ENCODE measurements at places on chromosomes 7 and 10. TPM values are rescaled to one million over a fixed set of nuclear protein-coding genes. Genes with fewer than 3 reads are reported as not detected.
A peak's percentile ranks its signal among the peaks of the same experiment; 100 is the strongest.

- no peak overlapping the region for H3K27ac ChIP-seq
Observed at GRCh38 chr10:1440897-1441296, 296.4 kb downstream of the ADARB2 start.

GRCh38 chr10:132701846-132702190 is 84.1 kb downstream of the NKX6-2 start:
- H3K4me1 ChIP-seq, result no peaks in the 10 kb centered on the region
- no peak overlapping the region for H3K4me3 ChIP-seq
- H3K27ac ChIP-seq, result no peak overlapping the region
- peaks cover 64% of the 10 kb centered on the region for H3K36me3 ChIP-seq
- no peaks in the 10 kb centered on the region for H3K27me3 ChIP-seq

The R3HCC1L gene
- total RNA-seq, result 18.3 TPM

The WAPL gene
- total RNA-seq, result 38.7 TPM

GRCh38 chr10:3625959-3626751 is 158.9 kb downstream of the KLF6 start:
- H3K27ac ChIP-seq, result peak overlapping the region; percentile 92
- H3K27me3 ChIP-seq, result no peaks in the 10 kb centered on the region
- no peaks in the 10 kb centered on the region for H3K36me3 ChIP-seq
- peak; percentile 74 for DNase-seq
- H3K4me1 ChIP-seq, result peaks cover 41% of the 10 kb centered on the region

- H3K4me3 ChIP-seq, result no peak overlapping the region
- no peaks in the 10 kb centered on the region for H3K36me3 ChIP-seq
- no peaks in the 10 kb centered on the region for H3K4me1 ChIP-seq
Observed at GRCh38 chr10:95168694-95169093, 25.3 kb upstream of the ACSM6 start.

The BLNK gene
- total RNA-seq, result not detected

- no peak for DNase-seq
- H3K27me3 ChIP-seq, result no peaks in the 10 kb centered on the region
- peaks cover 9% of the 10 kb centered on the region for H3K4me1 ChIP-seq
- no peak overlapping the region for H3K27ac ChIP-seq
Observed at GRCh38 chr10:122521011-122521410, 39.5 kb upstream of the DMBT1 start.

All from SJSA1 (cell line).